ENCODE measurements at places on chromosomes 7 and 10.

DNA sequence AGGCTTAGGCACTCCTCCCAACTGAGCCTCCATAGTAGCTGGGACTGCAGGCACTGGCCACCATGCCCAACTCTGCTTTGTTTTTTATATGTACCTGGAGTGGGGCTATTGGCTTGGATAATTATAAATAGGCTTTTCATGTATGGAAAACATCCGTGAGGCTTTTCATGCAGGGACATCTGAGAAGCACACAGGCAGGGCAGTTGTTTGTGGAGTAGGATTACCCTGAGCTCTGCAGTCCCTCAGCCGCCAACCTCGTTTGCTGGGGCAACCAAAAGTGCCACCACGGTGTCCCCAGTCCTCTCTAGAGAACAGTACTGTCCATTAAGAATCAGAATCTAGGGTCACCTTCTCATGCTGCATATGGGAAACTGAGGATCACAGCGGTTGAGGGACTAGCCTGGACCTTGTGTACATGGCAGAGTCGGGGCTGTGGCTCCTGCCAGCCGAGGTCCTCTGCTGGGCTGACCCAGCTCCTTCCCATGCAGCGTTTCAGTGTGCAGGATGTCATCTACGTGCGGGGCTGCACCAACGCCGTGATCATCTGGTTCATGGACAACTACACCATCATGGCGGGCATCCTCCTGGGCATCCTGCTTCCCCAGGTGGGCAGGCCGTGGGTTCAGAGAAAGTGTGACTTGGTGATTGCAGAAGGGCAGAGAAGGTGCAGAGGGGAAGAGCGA is 54.5 kb downstream of the TSPAN15 start:
- DNase-seq: no peak

- no peak for DNase-seq
Observed at GRCh38 chr7:31101544-31101943, 49.4 kb downstream of the ADCYAP1R1 start.

DNA sequence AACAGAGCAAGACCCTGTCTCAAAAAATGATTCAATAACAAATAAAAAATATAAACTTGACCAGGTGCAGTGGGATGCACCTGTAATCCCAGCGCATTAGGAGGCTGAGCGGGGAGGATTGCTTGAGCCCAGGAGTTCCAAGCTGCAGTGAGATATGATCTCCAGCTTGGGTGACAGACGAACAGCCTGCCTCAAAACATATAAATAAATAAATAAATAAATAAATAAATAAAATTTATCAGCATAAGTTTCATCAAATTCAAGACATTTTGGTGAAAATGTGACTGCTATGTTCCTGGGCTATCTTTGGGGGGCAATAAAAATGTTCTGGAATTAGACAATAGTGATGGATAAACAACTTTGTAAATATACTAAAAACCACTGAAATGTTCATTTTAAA is 4.8 kb upstream of the EIF4EBP2 start:
- no peak for DNase-seq

- DNase-seq: no peak
Observed at GRCh38 chr7:151899513-151900360, 22.8 kb upstream of the PRKAG2 start.

- DNase-seq: peak; percentile 22
Observed at GRCh38 chr10:106267591-106267990, 896.9 kb downstream of the SORCS1 start.

- DNase-seq: no peak
Observed at GRCh38 chr10:74738052-74738451, 88.3 kb upstream of the KAT6B start.

GRCh38 chr10:23345861-23346260 is 1.3 kb upstream of the C10orf67 start:
- no peak for DNase-seq

DNA sequence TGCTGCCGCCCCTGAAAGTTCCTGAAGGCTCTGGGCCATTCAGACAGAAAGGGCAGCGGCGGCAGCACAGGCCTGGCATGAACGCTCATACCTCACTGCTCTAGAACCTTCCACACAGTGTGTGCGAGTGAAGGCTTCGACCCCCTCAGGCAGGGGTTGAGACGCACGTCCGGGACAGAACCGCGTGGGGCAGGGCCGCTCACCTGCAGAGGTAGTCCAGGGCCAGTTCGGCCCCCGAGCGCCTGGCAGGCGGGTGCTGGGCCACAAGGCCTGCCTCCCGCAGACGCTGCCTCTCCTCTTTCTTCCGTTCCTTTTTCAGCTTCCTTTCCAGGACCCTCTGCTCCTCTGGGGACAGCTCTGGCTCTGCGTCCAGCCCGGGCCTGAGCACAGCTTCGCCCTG is 26.8 kb downstream of the CYP2W1 start:
- no peak for DNase-seq

- DNase-seq: no peak
Observed at GRCh38 chr10:118290471-118290995, 51.6 kb downstream of the FAM204A start.

DNA sequence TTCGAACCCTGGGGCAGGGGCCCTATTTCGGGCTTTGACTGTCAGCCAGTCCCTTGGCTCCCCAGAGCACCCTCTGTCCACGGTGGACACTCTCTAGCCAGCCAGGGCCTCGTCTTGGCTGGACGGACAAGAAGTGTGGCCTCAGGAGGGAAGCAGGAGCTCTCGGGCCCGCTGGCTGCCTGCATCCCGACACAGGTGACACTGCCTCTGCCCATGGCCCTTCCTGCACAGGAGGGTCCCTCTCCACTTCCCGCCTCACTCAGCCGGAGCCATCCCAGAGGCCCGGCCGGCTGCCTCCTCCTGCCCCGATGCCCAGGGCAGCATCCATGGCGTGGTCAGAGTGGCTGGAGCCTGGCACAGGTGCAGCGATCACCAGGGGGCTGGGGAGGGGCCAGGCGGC is 7.9 kb downstream of the ADGRA1 start:
- no peak for DNase-seq

GRCh38 chr10:6363511-6363910 is 160.8 kb downstream of the PFKFB3 start:
- DNase-seq: no peak

GRCh38 chr7:158389514-158390425 is 197.9 kb downstream of the PTPRN2 start:
- DNase-seq: no peak

DNA sequence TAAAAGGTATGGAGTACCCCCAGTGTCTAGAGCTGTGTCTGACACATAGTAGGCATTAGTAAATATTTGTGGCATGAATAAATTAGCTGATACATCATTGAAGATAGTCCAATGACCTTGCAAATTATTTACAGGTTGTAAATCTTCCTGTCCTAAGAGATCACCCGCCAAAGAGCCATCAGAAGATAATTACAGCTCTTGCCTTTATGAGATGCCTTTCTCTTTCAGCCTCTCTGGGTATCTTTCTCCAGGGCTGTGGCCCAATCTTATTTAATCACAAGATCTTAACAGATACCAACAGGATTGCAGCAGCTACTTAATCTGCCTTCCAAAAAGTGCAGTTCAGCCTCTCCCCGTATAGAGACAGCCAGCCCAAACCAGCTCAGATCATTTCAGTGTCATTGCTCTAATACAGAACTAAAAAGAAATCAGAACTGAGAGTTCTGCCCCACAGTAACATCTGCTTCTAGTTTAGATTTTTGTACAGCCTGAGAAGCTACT is 41.5 kb downstream of the MYOF start:
- DNase-seq: no peak
